ENCODE measurements at places on chromosomes 13 and 19. TPM values are rescaled to one million over a fixed set of nuclear protein-coding genes. Genes with fewer than 3 reads are reported as not detected.

GRCh38 chr19:29515706-29516357 is 10.0 kb upstream of the VSTM2B start:
- DNase-seq: no peak

Gene DPF1
- total RNA-seq: 2.5 TPM

DNA sequence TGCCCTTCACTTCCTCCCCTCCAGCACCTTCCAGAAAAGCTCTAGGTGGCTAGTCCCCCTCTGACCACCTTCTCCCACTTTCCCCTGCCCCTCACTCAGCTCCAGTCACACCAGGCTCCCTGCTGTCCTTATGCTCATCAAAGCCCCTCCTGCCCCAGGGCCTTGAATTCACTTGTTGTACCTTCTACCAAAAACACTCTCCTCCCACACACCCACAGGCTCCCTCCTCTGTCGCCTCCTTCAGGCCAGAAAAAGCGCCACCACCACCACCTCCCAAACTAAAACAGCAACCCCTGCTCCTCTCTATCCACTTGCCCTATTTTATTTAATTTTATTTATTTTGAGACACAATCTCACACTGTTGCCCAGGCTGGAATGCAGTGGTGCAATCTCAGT is 4.8 kb upstream of the CEACAM16 start:
- no peak for DNase-seq

DNA sequence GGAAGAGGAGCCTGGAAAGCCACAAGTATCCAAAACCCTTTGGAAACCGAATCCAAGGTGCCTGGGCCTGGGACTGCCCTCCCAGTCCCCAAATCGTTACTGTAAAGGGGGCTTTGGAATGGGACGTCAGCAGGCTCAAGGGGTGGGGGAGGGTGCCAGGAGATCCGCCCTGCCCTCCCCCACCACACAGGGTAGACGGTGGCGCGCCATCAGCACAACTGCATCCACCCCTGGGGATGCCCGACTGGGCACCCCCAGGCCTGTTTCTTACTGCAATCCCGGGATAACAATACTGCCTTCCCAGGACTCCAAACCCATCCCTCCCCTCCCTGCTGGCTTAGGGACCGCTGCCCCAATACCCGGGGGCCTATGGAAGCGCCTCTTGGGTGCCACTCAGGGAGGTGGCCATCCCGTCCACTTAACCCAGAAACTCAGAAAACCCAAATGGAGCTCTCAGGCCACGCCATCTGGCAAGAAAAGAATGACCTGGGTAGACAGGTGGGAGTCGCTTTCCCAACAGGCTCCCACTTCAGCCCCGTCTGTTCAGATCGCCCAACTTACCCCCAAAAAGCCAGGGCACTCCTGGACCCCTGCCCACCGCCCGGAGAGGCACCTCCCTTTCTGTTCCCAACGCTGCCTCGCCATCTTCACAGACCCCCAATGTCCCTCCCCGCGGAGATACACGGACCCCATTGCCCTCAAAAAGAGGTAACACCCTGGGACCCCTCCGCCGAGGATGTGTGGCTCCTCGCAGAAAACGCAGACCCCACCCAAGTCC is 2.4 kb downstream of the KLF16 start:
- no peak for DNase-seq

DNA sequence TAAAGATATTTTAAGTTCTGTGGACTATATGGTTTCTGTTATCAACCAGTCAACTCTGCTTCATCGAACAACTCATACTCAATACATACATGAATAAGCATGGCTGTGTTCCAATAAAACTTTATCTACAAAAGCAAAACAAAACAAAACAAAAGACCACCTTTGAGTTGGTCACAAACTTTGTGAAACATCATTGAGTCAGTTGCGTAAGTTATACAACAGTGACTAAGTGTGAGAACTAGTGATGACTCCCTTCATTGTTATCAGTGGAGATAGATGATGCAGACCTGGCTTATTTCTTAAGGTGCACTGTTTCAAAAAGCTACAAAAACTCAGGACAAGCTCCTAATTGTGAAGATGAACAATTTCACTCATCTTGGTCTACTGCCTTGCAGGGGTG is 14.5 kb upstream of the KLK4 start:
- DNase-seq: no peak

DNA sequence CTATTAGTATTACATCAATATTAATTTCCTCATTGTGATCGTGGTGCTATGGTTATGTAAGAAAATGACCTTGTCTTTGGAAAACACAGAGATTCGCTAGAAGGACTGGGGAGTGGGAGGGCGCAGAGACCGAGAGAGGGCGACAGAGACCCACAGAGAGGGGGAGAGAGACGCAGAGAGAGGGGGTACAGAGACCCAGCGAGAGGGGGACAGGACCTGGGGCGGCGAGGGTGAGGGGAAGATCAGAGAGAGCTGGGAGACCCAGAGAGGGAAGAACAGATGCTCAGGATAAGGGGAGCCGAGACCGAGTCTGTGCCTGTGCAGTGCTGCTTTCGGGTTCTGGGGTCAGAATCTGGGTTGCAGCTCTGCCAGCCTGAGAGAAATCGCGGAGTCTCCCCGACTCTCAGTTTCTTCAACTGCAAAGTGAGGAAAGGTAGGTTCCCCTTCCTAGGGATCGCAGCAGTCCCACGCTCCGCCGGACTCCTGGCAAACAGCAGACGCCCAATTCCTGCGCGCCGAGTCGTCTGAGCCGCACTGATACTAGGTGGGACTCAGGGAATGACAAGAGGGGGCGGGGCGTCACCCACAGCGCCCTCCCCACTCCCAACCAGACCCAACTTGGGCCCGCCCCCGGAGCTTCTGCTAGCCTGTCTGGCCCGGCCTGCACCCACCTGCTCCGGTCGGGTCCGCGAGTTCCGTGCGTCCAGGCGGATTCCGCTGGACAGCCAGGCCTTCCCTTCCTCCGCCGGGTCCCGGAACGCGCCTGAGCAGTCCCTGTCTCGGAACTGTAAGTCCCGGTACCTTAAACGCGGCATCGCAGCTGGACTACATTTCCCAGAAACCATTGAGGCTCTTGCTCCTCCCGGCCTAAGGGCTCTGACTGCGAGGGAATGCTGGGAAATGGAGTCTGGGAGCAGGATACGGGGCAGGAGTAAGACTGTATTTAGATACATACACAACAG is 15.3 kb downstream of the IZUMO2 start:
- peak; percentile 68 for DNase-seq

Gene PSG11
- total RNA-seq: not detected

All from Karpas-422 (cell line).